H1 (cell line): ENCODE measurements at places on chromosomes 4 and X.

DNA sequence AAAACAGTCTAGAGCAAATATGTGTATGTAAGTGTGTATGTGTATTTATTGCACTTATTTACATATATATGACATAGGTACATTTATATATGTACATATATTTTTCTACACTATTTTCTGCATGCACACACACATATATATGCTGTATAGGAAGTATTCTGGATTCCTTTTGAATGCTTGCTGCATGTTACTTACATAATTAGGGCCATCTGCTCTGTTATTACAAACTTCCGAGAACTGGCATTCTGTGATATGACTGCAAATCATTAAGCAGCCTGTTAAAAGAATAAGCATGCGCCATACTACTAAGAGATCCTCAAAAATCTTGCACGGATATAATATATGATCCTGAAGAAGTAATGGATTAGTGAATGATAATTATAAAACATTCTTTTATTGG is 1157.6 kb upstream of the TENM3 start:
- no peak overlapping the region for H3K27ac ChIP-seq
- no peak overlapping the region for H3K4me3 ChIP-seq
- no peaks in the 10 kb centered on the region for H3K4me1 ChIP-seq
- no peak for DNase-seq
- H3K36me3 ChIP-seq, result no peaks in the 10 kb centered on the region

DNA sequence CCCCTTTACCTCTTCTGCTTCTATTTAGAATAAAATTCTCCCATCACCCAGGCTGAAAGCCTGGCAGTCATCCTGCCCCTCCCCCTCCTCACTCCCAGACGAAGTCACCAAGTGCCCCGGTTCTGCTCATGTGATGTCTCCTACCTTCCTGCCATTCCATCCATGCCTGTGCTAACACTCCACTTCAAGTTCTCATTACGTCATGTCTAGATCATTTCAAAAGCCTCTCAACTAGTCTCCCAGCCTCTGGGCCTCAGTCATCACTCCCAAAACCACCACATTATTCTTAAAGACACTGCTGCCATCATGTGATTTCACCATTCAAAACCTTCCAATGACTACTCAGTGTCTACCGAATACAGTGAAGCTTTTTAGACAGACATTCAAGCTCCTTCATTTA is 17.2 kb upstream of the HOPX start:
- no peak for DNase-seq
- H3K27me3 ChIP-seq, result no peaks in the 10 kb centered on the region
- H3K4me3 ChIP-seq, result no peak overlapping the region
- H3K4me1 ChIP-seq, result 0 out of 2 replicates have a peak, but pooled peaks cover 2% of the 10 kb centered on the region

- H3K27ac ChIP-seq, result no peak overlapping the region
- H3K36me3 ChIP-seq, result no peaks in the 10 kb centered on the region
- no peak for DNase-seq
- H3K27me3 ChIP-seq, result no peaks in the 10 kb centered on the region
- no peaks in the 10 kb centered on the region; the same call in none of the 2 replicates for H3K4me1 ChIP-seq
- no peak overlapping the region for H3K4me3 ChIP-seq
Observed at GRCh38 chrX:6021316-6022091, 207.2 kb downstream of the NLGN4X start.

- H3K4me1 ChIP-seq, result no peaks in the 10 kb centered on the region
- H3K27me3 ChIP-seq, result no peaks in the 10 kb centered on the region
- no peak overlapping the region for H3K4me3 ChIP-seq
- no peaks in the 10 kb centered on the region for H3K36me3 ChIP-seq
Observed at GRCh38 chr4:177315767-177316464, 6.2 kb downstream of the NEIL3 start.

DNA sequence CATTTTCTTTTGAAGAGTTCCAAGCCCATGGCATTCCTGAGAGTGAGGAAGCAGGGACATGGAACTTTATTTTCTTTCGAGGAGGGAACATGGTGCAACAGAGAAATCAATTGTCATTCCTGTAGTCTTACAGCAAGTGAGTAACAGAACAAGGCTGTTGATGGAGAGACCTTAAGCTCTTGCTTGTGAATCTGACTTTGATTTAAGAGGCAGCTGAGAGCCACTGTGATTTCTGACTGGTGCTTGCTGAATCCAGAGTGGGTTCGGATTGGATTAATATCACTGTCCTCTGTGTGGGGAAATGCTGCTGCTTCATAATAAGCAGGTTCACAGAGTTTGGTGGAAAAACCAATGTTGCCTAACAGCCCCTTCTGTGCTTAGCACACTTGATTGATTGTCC is 4.7 kb upstream of the ATP1B4 start:
- no peak overlapping the region for H3K4me3 ChIP-seq
- no peaks in the 10 kb centered on the region for H3K36me3 ChIP-seq
- H3K4me1 ChIP-seq, result no peaks in the 10 kb centered on the region
- no peaks in the 10 kb centered on the region for H3K27me3 ChIP-seq

DNA sequence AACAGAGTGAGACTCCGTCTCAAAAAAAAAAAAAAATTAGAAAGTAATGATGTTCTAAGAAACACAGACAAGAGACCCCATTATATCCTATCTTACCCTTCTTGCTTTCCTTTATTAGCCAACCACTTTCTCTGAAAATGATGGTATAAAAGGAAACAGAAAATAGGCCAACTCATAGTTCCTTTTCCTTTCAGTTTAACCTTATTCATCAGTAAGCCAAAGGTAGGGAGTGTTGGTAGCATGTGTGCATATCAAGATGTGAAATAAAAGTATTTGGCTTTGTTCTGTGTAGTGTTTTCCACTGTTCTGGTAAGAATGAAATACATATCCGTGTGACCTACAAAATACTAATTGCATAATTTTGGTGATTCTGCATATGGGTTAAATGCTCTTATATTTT is 266.6 kb downstream of the ZNF674 start:
- DNase-seq, result no peak
- peaks cover 5% of the 10 kb centered on the region; the same call in 1 of the 2 replicates for H3K4me1 ChIP-seq
- H3K27ac ChIP-seq, result no peak overlapping the region
- no peaks in the 10 kb centered on the region for H3K27me3 ChIP-seq
- no peaks in the 10 kb centered on the region for H3K36me3 ChIP-seq
- H3K4me3 ChIP-seq, result no peak overlapping the region

- no peak overlapping the region for H3K27ac ChIP-seq
- DNase-seq, result no peak
- peaks cover 2% of the 10 kb centered on the region for H3K4me1 ChIP-seq
- H3K4me3 ChIP-seq, result no peak overlapping the region
Observed at GRCh38 chr4:41437111-41437536, 100.8 kb upstream of the LIMCH1 start.

- no peak overlapping the region for H3K4me3 ChIP-seq
- H3K36me3 ChIP-seq, result no peaks in the 10 kb centered on the region; the same call in 1 of the 2 replicates
- no peak for DNase-seq
- no peaks in the 10 kb centered on the region for H3K27me3 ChIP-seq
- H3K4me1 ChIP-seq, result no peaks in the 10 kb centered on the region
Observed at GRCh38 chr4:69167300-69167699, 47.2 kb downstream of the UGT2B11 start.

DNA sequence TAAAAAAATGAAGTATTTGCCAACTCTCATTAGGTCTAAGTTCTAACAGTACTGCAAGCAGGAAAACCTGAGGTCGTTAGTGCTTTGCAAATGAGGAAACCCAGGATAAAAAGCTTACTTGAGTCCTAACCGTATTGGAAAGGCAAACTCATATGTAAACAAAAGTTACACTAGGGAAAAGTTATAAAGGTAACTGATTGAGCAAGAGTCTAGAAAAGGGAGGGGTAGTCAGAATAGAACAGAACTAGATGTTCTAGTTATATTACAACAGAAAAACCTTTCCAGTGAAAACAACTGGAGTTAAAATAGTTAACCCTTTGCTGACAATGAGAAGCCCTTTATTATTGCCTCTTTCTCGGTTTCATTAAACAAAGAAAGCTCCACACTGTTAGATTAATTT is 66.4 kb upstream of the MAOA start:
- no peaks in the 10 kb centered on the region for H3K4me1 ChIP-seq
- H3K4me3 ChIP-seq, result no peak overlapping the region
- DNase-seq, result no peak
- no peak overlapping the region for H3K27ac ChIP-seq

- H3K27ac ChIP-seq, result no peak overlapping the region
- no peak overlapping the region for H3K4me3 ChIP-seq
- H3K4me1 ChIP-seq, result no peaks in the 10 kb centered on the region
- DNase-seq, result no peak
- H3K27me3 ChIP-seq, result no peaks in the 10 kb centered on the region
- no peaks in the 10 kb centered on the region for H3K36me3 ChIP-seq
Observed at GRCh38 chr4:109263721-109264120, 38.7 kb downstream of the COL25A1 start.

GRCh38 chr4:70712604-70713452 is 8.9 kb upstream of the RUFY3 start:
- H3K4me1 ChIP-seq, result peaks cover 6% of the 10 kb centered on the region
- H3K27me3 ChIP-seq, result no peaks in the 10 kb centered on the region
- DNase-seq, result no peak
- H3K4me3 ChIP-seq, result no peak overlapping the region
- no peaks in the 10 kb centered on the region for H3K36me3 ChIP-seq
- H3K27ac ChIP-seq, result no peak overlapping the region

DNA sequence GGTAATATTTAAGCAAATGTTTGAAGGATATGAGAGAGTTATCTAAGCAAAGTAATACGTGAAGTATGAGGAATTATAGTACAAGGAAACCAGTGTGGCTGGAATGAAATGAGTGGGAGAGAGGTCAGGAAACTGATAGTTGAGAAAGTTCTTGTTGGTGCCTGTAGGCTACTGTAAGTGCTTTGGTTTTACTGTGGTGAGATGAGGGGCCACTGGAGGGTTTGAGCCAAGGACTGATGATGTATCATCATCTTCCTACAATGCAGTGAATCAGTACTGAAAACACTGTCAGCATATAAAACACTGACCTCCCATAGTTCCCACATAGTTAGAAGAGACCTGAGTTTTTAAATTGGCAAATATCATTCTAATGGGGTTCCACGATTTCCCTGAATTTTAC is 367.5 kb upstream of the CTSO start:
- no peaks in the 10 kb centered on the region for H3K4me1 ChIP-seq
- no peak overlapping the region for H3K27ac ChIP-seq
- no peaks in the 10 kb centered on the region for H3K36me3 ChIP-seq
- no peaks in the 10 kb centered on the region for H3K27me3 ChIP-seq

DNA sequence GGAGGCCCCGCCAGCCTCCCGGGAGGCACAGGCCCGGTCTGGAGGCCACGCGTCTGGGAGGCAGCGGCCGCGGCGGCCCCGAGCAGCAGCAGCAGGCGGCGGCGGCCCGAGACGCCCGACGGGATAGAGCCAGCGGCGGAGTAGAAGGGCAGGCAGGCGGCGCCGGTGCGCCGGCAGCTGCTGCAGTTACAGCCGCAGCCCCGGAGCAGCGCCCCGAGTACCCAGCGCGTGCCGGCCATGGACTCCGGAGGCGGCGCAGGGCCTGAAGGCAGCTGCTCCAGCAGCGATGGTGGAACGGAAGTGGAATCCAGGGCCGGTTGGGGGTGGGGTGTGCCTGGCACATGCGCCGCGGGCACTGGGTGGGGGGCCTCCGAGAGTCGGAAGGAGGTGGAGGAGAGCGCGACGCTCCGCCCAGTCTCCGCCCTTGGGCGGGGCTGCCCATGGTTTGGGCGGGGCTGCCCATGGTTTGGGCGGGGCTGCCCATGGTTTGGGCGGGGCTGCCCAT is at the start of gene GRSF1:
Gene GRSF1, minus strand, starts transcription at position 302 of the 505 bp plus-strand sequence. Its CDS starts 63 bp downstream, at position 239.
- H3K27me3 ChIP-seq, result no peaks in the 10 kb centered on the region
- peak; percentile 87 for DNase-seq
- H3K36me3 ChIP-seq, result peaks cover 13% of the 10 kb centered on the region

DNA sequence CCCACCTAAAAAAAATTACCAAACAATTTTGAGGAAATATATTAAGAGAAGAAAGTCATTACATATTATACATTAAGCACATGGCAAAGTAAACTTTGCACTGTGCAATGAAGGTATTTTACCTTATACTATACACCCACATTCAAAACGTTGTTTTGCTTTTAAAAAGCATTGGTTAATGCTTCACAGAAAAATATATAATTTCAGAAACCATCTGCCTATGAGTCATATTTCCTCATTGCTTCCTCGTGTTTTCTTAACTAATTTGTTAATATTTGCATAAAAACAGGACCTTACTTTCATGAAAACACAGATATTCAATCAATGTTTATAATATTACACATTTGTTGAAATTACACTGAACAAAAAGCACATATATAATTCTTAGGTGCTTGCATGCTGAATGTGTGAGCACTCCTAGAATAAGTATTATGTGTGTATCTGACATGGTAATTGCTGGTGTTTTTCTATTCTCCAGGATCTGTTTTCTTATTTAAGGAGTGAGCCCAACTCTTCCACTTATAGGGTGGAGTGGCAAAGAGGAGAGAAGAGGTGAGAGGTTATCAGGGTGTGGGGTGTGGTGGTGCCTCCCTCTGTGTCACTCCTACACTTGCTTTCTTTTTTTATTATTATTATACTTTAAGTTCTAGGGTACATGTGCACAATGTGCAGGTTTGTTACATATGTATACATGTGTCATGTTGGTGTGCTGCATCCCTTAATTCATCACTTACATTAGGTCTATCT is 95.1 kb upstream of the IQCM start:
- no peaks in the 10 kb centered on the region for H3K4me1 ChIP-seq
- no peak for DNase-seq
- H3K27ac ChIP-seq, result no peak overlapping the region
- H3K36me3 ChIP-seq, result no peaks in the 10 kb centered on the region

DNA sequence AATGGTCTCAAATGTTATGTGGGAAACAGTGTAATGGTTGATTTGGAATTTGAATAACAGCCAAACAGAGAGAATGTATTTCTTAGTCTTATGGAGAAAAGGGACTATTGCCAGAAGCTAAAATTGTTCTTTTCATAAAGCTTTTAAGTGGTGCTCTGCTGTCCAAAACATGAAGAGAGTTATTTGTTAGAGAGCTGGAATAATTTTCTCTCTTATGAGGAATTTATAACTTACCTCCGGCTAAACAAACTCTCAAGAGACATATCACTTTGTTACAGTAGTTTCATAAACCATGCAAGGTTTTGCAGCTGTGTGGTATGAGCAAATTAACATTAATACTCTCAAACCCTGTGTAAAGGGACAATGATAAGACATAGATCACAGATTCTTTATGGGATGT is 28.6 kb downstream of the SULT1B1 start:
- no peaks in the 10 kb centered on the region for H3K27me3 ChIP-seq
- DNase-seq, result no peak
- H3K4me3 ChIP-seq, result no peak overlapping the region
- H3K27ac ChIP-seq, result no peak overlapping the region
- no peaks in the 10 kb centered on the region for H3K4me1 ChIP-seq

DNA sequence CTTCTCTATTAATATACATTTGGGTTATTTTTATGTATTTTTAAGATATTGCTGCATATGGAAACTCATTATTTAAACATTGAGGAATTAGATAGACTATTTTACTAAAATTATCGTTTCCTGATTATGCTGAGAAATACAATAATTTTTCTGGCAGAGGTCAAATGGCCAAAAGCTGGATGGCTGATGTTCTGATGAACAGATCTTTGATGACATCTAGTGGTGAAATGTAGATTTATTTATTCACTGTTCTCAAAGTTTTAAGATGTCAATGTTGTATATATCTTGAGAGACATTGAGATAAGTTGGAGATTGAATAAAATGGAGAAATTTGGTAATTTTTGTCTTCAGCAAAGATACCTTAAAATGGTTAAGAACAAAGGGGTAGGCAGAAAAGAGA is 96.2 kb downstream of the UGT8 start:
- no peaks in the 10 kb centered on the region for H3K4me1 ChIP-seq
- H3K27ac ChIP-seq, result no peak overlapping the region
- no peak for DNase-seq
- H3K36me3 ChIP-seq, result no peaks in the 10 kb centered on the region
- no peaks in the 10 kb centered on the region for H3K27me3 ChIP-seq

GRCh38 chr4:105430811-105431210 is 43.1 kb downstream of the PPA2 start:
- H3K27me3 ChIP-seq, result no peaks in the 10 kb centered on the region
- H3K4me1 ChIP-seq, result no peaks in the 10 kb centered on the region
- no peaks in the 10 kb centered on the region for H3K36me3 ChIP-seq
- H3K27ac ChIP-seq, result no peak overlapping the region
- no peak for DNase-seq
- H3K4me3 ChIP-seq, result no peak overlapping the region
